ENCODE measurements at places on chromosomes 4 and X. TPM values are rescaled to one million over a fixed set of nuclear protein-coding genes. Genes with fewer than 3 reads are reported as not detected.

The C4orf36 gene
- 1.6 TPM for total RNA-seq

The BBS12 gene
- 19.5 TPM for total RNA-seq

The MGARP gene
- total RNA-seq, result 1.2 TPM

The VSIG4 gene
- total RNA-seq, result 22.6 TPM

The PCDH7 gene
- total RNA-seq, result 115 TPM

DNA sequence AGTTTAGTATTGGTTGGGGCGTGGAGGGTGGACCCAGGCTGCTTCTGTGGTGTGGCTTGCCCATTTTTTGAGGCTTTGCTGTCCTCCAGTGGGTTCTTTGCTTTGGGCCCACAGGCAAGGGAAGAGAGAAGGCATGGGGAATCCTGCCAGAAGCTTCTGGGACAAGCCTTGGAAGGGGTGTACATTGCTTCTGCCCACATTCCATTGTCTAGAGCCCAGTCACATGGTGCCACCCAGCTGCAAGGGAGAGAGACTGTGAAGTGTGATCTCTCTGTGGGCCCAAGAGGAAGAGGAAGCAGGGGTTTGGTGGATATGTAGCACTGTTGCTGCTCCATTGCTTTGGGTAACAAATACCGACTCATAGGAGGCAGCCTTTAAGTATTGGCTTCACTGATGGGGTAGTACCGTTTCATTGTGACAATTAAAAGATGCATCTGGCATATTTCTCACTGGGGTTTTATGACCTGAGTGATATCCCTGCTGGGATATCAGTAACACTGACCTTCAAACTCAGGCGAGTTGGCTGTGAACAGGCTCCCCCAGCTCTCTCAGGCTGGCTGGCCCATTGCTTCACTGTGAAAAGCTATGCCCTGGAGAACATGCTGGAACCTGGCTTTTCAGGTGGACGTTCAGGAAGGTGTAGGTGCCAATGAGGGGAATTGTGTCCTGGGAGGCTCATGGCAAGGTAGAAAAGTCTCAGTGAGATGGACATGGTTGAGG is 85.9 kb downstream of the CLDN34 start:
- peak; percentile 31 for DNase-seq

GRCh38 chr4:143559757-143560147 is 46.2 kb downstream of the SMARCA5 start:
- DNase-seq, result no peak

- DNase-seq, result no peak
These were observed 37.2 kb upstream of the PAPSS1 start for GRCh38 chr4:107757283-107757682.

- DNase-seq, result no peak
These were observed 12.4 kb downstream of the NSD2 start for GRCh38 chr4:1883583-1883982.

GRCh38 chr4:122912810-122913575 is 9.4 kb downstream of the NUDT6 start:
- no peak for DNase-seq

DNA sequence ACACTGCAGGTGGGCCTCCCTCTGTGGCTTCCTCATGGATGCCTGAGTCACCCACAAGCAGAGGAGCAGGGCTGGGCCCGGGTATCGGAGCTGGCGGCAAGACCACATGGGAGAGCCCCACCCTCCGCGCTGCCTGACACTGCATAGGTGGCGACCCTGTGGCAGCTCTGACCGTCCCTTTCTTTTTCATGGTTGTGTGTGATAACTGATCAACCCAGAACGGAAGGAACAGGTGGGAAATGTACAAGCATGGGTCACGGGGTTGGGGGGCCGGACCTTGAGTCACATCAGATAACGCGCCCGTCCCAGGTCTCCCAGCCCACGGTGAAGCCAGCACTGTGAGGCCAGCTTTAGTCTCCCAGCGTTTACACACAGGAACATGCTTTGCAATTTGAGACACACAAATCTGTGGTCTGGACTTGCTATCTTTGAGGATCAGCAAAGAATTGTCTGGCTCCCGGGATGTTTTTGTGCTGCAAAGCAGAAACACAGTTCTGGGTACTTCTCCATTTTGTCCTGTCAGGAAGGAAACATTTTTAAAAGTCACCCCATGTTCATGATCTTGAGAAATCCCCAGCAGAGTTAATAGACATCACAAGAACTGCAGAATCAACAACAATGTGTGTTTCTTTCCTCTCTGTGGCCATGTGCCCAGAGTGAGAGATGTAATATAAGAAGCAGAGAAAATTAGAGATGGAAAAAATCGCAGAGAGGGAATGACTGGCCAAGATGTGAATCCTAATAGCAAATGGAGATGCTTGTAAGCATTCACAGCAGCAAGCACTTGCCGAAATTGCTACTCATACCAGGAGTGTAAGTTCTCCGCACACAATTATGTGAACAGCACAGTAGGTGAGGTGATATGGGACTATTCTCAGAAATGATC is 70.1 kb upstream of the CBR4 start:
- no peak for DNase-seq

DNA sequence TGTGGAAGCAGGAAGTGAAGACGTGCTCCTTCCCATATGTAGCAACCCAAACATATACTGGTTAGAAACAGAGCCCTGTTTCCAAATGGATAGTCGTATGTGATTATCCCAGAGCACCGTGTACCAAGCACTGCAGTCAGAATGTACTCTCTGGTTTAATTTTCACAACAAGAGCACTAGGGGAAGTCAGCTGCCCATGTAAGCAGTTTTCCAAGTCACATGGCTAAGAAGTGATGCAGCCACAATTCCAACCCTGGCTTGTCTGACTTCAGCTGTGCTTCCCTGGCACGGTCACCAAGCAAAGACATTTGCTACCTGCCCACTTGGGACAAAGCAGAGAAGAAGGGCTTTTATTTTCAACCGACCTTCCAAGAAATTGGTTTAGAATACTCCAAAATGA is 28.2 kb upstream of the CEP135 start:
- no peak for DNase-seq

All from occipital lobe (tissue), 3 donors.